ENCODE measurements at places on chromosomes 6 and 20.

GRCh38 chr20:51688600-51689244 lies 79.5 kb downstream of the ATP9A start:
- no peak for DNase-seq

- no peak for DNase-seq
Observed at GRCh38 chr6:111070105-111071005, 16.9 kb upstream of the SLC16A10 start.

- no peak for DNase-seq
Observed at GRCh38 chr6:125831659-125832058, 40.9 kb downstream of the NCOA7 start.

- DNase-seq, result peak; percentile 17
Observed at GRCh38 chr6:118677193-118677592, 25.8 kb upstream of the CEP85L start.

DNA sequence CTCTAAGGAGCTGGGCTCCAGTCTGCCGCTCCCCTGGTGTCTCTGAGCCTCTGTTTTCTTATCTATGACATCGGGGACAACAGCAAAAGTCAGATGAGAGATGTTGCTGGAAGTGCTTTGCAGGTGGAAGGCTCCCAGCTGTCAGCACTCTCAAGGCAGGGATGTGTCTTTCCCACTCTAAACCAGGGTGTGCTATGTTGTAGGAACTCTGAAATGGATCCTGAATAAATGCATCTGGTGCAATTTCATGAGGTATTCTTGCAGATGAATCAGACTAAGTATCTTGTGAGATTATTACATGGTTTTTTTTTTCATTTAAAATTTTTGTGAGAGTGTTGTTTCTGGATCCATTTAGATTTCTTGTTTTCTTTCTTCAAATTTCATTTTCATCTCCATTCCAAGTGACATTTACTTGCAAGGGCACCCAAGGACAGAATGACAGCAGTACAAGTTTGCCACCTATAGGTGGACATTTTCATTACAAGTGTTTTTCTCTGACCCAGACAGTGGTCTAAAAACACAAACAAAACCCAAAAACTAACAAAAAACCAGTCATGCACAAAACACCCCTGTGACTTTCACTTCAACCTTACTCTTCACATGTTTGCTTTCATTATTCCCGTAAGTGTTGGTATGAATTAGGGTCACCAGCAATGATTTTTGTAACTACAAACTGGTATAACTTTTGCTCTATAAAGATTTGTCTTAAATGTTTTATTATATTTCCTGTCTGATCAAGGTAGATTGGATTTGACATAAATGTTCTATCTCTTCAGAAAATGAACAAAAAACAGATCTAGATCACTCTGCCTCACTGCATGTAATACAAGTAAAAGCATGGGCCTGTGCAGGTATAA lies 14.7 kb upstream of the SIM1 start:
- peak; percentile 55 for DNase-seq
